ENCODE measurements at places on chromosomes 3 and 15.
A peak's percentile ranks its signal among the peaks of the same experiment; 100 is the strongest.

- DNase-seq: no peak
Measured at GRCh38 chr3:169591983-169592644, 71.4 kb downstream of the MECOM start.

- DNase-seq: no peak
Measured at GRCh38 chr3:6216135-6217026, 644.5 kb upstream of the GRM7 start.

- DNase-seq: peak; percentile 29
Measured at GRCh38 chr3:46406788-46407611, at the start of the genes CCR5AS and CCRL2. Gene CCR5AS, minus strand, starts transcription at chr3:46407066. Gene CCRL2, plus strand, starts transcription at chr3:46407259. Its CDS starts 821 bp downstream, at chr3:46408080.

- DNase-seq: no peak
Measured at GRCh38 chr15:25700916-25701315, 162.2 kb downstream of the ATP10A start.

DNA sequence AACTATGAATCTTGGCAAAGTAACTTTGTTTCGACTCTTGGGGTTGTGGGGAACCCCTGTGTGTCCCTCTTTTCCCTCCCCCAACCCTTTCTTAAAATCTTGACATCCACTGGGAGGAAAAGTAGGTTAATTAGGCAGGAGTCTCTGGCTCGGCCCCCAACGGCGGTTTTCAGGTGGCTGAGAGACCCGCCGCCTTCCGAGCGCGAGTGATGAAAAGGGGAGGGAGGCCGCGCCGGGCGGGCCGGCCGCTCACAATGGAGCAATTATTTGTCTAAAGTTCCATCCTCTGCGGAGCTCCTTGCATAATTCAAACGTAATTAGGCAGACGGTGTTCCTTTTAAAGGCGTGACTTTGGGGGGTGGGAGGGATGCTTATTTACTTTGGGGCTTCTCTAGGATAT is 51.7 kb downstream of the ZIC4 start:
- DNase-seq: no peak

DNA sequence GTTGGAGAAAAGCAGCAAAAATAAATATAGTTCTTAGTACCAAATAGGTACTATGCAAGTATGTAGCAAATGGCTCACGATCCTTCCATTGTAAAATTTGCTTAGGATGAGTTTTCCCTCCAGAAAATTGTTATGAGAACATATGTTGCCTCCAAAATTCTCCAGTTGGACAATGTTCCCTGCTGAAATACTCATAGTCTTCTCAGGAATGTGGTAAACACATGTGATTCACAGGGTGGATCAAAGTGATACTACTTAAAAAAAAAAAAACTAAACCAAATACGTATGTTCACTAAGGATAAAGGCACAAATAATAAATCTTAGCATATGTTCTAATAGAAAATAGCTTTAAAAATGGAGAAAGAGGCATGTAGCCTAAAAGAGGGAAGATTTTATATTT is 84.3 kb upstream of the ZNF385D start:
- no peak for DNase-seq

DNA sequence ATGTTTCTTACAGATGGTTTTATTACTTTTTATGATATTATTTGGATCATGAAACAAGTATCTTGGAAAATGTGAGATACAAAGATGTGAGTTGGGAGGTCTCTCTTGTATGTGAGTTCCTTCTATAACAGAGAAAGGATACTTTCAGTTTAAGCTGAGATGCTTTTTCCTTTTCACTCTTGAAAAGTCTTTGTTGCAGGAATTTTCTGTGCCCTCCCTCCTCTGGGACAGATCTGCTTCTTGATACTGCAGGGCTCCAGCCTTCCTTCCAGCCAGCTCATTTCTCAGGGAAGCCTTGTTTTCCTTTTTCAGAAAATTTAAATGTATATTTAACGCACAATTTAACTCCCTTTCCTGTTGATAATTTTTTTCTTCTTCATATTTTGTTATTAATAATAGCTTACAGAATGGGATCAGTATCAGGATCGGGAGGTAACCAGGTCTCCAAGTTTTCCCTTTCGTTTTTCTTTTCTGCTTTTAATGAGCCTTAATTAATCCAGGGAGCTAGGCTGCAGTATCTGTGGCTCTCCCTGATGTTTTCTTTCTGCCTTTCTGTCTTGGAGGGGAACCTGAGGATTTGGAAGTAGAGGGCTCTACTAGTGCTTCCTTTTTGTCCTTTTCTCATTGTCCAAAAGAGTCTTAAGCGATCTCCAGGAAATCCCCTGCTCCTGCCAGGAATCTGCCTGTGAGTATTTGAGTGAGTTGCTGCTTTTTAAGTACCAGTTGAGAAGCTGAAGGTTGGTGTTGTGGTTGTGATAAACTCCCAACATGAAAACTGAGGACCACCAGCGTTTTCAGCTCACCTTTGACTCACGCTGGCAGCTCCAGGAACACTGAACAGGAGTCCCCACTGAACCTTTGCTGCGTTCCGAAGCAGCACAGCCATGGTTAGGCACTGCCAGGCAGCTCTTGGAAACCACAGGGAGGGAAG is 105.7 kb downstream of the IGF1R start:
- no peak for DNase-seq

- no peak for DNase-seq
Measured at GRCh38 chr15:36594556-36595090, 15.2 kb downstream of the CDIN1 start.

DNA sequence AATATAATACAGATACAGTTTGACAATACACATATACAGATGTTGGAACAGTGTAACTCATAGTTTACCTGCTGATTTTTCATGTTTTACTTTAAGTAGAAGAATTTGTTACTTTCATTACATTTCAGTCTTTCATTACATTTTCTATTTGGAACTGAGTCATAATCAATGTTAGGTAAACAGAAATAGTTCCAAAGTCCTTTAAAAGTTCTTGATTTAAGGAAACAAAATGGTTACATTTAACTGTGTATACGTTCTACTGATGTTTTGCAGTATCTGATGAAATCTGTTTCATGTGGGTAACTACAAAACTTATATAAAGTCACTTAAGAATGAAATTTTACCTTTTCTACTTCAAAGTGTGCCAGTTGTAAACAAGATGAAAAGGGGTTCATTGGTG is 721.2 kb downstream of the NAALADL2 start:
- no peak for DNase-seq

GRCh38 chr15:98873441-98874218 is 134.0 kb downstream of the PGPEP1L start:
- DNase-seq: no peak

- no peak for DNase-seq
Measured at GRCh38 chr3:129377615-129378014, 50.8 kb downstream of the EFCAB12 start.

DNA sequence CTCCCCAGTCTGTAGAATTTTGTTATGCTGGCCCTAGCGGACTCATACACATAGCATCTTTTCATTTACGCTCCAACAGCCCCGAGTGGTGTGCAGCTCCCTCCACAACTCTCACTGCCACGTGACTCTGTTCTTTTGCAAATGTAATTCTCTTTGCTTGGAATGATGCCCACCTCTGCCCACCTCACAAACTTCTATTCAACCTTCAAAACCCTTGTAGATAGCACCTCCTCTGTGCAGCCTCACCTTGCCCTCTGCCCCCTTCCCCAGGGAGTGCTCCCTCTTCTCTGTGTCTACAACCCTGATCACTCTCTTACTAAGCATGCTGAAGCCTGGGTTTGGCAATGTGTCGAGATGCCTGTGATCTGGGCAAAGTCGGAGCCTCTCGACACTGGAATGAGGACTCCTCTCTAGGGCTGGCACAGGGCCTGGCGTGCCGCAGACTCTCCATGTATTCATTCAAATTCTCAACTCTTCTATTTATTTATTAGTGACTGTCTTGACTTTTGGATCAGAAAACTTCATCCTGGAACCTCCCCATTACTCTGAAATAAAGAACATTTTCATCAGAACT is 73.5 kb downstream of the MGLL start:
- no peak for DNase-seq

GRCh38 chr15:42175671-42176070 is 19.2 kb upstream of the PLA2G4F start:
- DNase-seq: no peak

DNA sequence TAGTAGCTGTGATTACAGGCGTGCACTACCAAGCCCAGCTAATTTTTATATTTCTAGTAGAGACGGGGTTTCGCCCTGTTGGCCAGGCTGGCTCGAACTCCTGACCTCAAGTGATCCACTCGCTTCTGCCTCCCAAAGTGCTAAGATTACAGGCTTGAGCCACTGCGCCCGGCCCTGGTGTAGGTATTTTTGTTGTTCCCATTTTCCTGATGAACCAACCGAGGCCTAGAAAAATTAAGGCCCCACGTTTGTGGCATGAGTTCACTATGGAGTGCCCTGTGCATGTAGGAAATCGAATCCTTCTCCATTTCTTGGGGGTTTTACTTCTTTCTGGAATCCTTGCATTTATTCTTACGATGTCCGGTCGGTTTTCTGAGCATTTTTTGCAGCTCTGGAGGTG is 14.3 kb upstream of the TATDN2 start:
- DNase-seq: no peak

DNA sequence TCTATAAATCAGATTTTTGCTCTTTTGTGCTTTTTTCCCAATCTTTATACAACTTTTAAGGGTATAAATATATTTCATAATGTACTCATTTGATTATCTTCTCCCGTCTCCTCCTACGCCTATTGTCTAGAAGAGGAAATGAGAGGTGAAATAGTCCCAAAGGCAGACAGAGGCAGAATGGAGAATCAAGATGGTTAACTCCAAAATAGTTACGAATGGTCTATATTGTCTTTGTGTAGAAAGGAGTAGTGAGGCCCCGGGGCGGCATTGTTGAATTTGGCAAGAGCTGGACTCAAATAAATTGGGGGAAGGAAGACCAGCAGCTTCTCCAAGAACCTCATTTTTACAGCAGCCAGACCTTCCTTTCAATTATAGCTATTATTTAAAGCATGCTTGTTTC is 23.9 kb downstream of the ITPR1 start:
- DNase-seq: no peak

DNA sequence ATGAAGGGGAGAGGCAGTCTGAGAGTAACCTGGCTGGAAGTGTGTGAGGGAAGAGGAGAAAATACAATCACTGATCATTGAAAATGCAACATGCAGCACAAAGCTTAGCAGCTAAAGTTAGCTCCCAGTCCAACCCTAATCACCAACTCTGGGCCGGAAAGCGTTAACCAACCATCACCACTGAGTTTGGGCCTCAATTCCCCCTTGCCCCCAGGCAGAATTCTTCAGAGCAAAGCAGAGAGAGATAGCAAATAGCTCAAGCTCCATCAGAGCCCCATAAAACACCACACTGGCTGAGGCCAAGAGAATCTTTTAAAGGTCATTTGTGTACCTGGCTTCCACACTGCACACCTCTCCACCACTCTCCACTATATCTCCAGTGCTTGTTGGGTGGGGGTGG is 16.2 kb upstream of the PDIA5 start:
- no peak for DNase-seq

GRCh38 chr15:51585986-51586385 is 36.6 kb downstream of the DMXL2 start:
- no peak for DNase-seq

- DNase-seq: no peak
Measured at GRCh38 chr3:7978087-7978422, 523.6 kb upstream of the LMCD1 start.

DNA sequence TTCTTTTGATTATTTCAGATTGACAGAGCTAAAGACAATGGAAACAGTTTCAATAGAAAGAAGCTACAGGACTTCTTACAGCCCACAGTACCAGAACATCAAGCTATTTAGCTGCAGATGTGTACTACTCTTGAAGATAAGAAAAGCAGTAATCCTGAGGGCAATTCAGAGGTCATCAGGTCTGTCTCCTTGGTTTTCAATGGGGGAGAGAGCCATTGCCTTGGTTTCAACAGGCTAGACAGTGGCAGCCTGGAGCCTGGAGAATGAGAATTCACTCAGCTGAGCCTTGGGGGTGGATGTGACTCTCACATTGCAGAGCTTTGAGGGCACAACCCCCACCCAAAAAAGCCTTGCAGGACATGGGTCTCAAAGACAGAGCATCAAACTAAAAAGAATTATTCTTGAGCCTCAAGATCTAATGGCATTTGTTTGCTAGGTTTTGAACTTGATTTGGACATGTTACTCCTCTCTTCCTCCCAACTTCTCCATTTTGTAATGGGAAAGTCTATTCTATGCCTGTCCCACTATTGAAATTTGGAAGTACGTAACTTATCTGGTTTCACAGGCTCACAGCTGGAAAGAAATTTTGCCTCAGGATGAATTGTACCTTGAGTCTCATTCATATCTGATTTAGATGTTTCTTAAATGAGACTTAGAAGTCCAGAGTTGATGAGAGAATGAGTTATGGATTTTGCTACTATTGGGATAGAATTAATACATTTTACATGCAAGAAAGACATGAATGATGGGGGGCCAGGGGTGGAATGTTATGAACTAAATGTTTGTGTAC is 36.9 kb downstream of the PLSCR1 start:
- DNase-seq: no peak

DNA sequence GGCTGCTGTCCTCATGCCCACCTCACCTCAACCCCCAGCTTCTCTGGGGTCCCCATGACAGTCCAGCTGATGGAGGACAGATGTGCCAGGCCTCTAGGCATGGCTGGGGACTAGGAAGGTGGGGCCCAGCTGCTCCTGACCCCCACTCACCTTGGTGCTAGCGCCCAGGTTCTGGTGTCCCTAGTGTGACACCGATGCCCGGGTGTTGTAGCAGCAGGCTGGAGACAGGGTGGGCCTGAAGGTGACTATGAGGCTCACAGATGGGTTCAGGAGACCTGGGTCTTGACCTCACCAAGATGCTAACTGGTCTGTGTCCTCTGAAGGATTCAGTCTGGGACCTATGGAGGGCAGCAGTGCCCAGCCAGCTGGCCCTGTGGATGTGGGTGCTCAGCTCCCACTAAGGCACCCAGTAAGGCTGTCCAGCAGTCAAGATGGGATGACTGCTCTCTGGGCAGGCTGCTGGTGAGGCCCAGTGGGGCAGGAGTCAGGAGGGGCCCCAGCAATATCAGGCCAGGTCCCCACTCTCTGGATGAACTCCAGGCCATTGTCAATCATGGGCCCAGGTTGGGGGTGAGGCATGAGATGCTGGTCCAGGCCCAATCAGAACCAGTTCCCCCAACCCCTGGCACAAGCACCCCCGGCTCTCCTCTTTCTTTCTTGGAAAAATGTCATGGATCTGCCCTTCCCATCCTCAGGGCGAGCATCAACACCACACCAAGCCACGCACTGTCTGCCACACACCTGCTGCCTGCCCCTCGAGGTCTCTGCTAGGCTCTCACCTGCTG is 33.0 kb downstream of the ALDH1L1 start:
- no peak for DNase-seq

DNA sequence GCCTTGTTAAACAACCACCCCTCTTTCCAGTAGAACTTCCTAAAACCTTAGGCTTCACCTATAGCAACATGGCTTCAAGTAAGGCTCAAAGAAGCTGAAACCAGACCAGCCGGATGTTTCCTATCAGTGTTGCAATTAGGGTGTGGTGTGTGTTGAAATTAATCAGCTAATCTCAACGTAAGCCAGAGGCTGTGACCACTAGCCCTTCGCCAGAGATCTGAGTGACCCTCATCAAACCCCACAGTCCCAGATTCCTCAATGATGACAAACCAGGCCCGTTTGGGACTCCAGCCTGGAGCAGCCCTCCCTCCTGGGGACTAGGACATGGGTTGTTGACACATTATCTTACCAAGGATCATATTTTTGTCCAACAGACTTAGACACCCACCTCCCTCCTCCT is 27.3 kb downstream of the CYP11A1 start:
- DNase-seq: no peak
